ENCODE measurements at places on chromosomes 3 and 15.
A peak's percentile ranks its signal among the peaks of the same experiment; 100 is the strongest.

GRCh38 chr3:15512166-15512565, 9.3 kb downstream of the COLQ start:
- DNase-seq: no peak

- DNase-seq: no peak
Measured at GRCh38 chr3:53712817-53713388, 133.3 kb downstream of the CHDH start.

GRCh38 chr15:86061581-86061980, 18.1 kb upstream of the AGBL1 start:
- DNase-seq: no peak

GRCh38 chr3:20235796-20236195, 49.8 kb upstream of the SGO1 start:
- DNase-seq: no peak

- DNase-seq: no peak
Measured at GRCh38 chr3:157574531-157574930, 71.3 kb upstream of the VEPH1 start.

DNA sequence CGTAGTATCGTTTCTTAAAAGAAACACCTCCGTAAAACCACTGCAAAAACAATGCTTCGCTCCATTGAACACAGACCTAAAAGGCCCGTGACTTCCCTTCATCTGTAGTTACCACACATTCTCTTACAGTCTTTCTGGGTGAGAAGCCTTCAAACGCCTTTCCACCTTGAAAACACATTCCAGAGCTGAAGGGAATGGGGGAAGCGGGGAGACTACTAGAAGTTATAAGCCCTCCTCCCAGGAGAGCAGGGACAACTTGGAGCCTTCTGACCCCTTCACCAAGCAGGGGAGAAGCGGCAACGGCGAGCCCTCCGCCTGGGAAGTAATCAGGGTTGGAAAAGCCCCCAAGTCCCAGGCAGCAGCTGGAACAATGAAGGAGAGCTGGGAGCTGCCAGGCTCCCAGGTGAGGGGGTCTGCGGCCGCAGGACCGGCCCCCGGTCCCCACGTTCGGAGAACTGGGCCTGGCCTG, 461 bp downstream of the SECISBP2L start:
- DNase-seq: peak; percentile 61

DNA sequence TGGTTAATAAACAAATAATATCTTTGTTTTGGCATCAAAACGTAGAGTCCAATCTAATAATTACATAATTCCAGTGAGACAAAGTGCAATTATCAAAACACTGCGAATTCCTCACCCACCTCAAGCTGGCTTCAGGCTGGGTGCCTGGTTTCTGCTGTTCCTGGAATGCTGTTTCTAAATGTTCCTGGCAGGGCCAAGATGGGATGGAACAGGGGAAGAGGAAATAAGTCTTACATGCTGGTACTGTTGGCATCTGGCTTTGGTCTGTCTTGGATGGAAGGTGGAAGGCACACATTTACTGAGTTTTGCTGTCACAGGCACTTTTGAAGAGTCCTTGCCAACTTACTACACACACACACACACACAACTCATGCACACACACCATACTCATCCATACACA, 101.9 kb upstream of the SLCO3A1 start:
- no peak for DNase-seq

DNA sequence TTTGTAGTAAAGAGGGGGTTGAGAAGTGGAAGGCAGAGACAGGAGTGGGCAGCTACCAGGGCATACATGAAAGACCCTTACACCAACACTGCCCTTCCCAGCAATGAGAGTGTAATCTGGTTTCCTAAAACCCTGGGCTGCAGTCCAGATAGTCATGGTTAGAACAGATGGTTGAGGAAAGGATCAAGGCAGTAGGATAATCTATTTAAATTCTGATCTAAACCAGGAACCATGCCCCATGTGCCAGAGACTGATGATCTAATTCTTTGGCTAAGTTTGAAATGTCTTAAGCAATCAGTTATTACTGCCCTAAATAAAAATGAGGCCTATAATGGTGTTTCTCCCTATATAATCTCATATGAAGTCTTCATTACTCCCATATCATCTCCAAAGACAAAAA, 59.6 kb downstream of the PRTG start:
- DNase-seq: no peak

Data from GM13976 (cell line).